ENCODE measurements at places on chromosomes 5 and 9.
A peak's percentile ranks its signal among the peaks of the same experiment; 100 is the strongest.

DNA sequence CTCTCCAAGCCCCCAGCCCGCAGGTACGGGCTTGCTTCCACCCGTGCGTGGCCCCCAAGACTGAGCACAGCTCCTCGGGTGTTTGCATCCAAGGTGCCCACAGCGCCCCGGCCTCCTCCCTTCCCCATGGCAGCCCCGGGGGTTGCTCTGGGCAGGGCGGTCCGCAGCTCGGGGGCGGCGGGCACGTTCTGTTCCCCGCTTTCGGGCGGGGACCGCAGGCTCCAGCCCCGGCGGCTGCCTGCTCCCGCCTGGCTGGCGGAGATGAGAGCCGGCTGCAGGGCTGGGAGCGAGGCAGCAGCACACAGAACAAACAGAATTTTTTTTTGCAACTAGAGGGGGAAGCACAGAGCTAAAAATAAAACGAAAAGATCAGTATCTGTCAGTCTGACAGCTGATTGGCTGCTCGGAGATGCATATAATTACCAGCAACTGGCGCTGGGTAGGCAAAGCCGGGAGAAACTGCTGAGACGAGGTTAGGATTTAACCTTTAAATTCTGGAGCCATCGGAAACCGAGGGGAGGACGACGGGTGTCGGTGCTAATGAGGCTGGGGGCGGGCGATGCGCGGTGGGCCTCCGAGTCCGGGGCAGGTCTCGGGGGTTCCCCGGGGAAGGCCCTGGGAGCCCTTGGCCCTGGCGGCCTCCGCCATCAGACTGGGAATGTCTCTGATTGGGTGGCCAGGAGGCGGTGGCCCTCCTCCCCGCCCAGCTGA is 142.7 kb upstream of the IER5L start:
- DNase-seq = peak; percentile 82

- no peak for DNase-seq
Observed at GRCh38 chr9:134996591-134997530, 79.1 kb upstream of the FCN1 start.

DNA sequence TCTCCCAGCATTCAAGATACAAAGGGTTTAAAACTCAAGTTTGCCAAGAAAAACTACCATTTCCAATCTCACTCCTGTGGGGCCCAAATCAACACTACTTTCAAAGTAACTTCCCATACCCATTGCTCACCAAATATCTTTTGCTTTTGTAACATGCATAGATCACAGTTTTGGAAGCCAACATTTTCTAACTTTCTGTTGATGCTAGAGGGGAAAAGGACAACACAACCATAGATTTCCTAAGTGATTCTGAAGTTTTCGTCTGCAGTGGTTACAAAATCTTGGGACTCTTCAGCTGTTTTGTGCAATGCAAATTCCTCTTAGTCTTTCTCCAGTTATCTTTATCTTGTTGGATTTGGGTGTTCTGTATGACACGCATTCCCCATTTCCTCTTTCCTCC is 94.1 kb upstream of the PAPPA start:
- no peak for DNase-seq

DNA sequence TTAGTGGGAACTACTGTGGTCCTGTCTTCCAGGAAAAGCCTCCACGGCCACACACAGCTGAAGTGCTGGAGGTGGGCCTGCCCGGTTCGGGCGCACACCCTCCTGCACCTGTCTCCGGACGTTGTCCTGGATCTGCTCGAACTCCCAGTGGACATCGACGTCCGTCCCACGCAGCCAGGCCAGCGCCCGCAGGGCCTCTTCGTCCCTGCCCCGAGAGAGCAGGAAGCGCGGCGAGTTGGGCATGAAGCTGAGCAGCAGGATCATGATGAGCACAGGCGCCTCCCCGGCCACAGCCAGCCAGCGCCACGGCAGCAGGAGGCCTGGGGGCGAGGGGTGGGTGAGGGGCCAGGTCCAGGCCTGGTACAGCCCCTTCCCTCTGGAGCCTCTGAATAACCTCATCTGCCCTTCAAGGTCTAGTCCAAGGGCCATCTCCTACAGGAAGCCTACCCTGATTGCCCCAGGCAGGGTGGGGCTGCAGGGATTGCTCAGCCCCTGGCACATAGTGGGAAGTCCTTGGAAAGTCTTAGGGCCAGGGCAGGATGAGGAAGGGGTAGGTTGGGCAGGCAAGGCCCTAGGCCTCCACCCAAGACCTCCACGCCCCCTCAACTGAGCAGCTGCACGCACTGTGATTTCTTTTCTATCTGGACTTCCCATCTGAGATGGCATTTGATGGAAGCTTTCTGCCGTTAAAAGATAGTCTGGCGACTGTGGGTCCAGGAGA is 3.4 kb downstream of the SLC2A6 start:
- no peak for DNase-seq

DNA sequence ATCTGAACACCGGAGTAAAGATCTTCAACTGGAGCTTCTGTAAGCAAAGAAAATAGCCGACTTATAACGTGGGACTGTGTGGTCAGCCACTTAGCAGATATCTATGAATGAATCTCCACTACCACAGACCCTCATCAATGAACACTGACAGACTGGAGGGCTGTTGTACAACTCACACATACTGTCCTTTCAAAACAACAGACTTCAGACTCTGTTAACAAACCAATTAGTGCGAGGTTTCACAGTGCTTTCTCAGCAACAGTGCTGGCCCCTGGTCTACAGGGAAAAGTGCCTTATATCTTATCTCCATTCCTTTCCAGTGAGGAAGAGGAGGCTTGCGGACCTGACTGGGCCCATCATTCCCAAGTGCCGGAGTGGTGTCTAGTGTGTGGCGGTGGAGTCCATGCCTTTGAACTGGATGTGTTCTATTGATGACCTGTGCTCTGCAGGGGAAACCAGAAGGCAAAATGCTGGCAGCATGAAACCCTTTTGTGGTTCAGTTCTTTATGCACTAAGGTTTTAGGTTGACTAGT is 33.8 kb downstream of the TSTD2 start:
- no peak for DNase-seq

GRCh38 chr9:107274953-107275422 is 8.1 kb upstream of the RAD23B start:
- DNase-seq = no peak

- DNase-seq = no peak
Observed at GRCh38 chr9:112654282-112654681, 63.6 kb downstream of the INIP start.

DNA sequence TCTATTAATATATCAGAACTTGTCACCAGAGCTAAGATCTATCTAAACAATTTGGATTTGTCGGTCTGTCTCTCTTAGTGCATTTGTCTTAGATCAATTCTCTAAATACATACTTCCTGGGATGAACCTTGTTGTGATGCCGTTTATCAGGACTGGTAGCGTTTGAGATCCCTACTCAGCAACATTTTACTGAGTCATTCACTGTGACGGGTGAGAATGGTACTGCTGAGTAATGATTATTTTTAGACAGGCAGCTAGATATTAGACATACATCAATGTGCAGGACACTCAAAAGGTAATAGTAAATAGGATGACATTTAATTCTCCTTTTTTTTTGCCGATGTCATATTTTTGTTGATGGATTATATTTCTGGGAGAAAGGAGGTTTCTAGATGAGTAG is 209.0 kb downstream of the CSNK1G3 start:
- DNase-seq = no peak

DNA sequence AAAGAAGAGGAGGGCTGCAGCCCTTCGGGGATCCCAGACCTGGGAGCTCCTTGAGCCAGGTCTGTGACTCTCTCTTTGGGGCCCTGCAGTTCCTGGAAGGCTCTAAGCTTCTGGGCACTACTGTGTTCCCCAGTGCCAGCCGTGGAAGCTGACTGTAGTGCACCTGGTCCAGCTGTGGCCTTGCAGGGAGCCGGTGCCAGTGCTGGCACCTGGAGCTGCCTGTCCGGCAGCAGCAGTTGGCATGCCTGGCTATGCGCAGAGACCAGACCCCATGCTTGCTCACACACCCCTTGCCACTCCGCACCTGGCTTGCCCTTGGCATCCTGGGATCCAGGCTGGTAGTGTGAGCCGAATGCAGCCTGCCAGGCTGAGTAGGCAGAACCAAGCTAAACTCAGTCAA is 91.0 kb upstream of the PUM3 start:
- DNase-seq = no peak

GRCh38 chr9:94767331-94768072 is 41.0 kb downstream of the AOPEP start:
- no peak for DNase-seq

DNA sequence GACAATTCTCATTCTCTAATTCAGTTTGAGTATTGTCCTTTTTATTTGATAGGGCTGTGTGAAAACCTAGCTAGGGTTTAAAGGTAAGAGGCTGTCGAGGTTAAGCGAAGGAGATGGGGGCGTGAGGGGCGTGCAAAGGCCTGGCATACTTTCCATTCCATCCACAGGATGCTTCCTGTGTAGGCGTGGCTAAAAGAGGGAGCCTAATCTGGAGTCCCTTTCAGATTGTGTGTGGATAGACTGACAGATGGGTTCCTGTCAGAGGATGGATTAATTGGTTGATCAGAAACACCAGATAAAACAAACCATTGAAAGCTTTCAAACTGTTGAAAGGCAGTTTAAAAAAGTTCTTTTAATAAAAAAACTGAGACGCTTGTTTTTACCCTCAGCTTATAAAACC is 1.1 kb upstream of the ELL2 start:
- DNase-seq = no peak

DNA sequence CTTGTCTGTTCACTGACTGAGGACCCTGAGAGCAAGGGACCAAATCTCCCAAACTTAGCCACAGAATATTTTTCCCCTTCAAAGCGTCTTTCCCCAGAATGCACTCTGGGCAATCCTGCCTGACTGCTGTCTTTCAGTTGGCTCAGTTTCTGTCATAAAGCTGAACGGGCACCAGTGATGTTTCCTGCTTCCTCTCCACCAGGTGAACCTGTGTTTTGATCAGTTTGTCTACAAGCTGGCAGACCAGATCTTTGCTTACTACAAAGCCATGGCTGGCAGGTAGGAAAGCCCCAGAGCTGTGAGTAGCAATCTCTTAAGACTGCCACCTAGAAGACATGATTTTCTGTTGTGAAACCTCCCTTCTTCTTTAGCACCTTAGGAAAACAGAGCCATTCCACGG is 61.8 kb downstream of the CYFIP2 start:
- no peak for DNase-seq

DNA sequence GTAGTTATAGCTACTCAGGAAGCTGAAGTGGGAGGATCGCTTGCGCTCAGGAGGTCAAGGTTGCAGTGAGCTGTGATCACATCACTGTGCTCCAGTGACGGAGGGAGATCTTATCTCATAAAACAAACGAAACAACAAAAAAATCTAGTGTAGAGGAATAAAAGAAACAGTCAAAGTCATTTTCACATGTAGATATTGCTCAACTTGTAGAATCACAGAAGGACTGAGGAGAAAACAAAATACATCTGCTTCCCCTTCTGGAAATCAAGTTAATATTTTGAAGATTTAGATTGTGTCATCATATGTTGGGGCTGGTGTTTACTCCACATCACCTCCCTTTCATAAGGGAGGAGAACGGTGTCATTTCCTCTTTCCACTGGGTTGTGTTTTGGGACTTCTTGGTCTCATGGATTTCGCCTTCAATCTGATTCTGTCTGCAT is 8.2 kb upstream of the SLC46A2 start:
- no peak for DNase-seq

DNA sequence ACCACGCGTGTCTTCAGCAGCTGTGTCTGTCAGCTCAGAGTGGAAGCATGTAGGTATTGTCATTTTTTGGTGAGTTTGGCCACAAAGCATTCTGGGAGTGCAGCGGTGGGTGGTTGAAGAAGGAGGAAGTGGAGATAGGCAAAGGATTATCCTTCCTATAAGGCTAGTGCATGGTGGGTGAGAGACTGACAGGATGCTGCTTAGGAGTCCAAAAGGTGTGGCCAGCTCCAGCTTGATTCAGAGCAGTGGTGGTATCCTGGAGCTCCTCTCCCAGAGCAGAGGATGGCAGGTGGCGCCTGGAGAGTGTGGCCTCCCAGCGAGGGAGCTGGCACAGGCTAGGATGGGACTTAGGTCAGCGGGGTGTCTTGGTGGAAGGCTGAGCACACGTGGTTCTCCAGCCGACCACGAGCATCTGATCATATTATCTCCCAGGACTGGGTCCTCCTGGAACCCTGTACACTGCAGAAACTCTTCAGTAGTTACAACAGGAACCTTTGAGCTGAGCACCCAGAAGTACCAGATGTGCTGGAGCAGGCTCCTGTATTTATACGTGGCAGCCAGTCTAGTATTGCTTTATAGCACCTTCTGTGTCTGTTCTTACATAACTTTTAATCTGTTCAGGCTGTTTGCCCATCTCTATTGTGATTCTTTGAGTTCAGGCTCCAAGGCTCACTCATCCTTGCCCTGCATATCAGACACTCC is 29.6 kb downstream of the MAML1 start:
- DNase-seq = no peak

- no peak for DNase-seq
Observed at GRCh38 chr9:124206391-124206790, 51.4 kb upstream of the NEK6 start.

GRCh38 chr9:79764374-79764773 is 192.6 kb downstream of the TLE4 start:
- no peak for DNase-seq

DNA sequence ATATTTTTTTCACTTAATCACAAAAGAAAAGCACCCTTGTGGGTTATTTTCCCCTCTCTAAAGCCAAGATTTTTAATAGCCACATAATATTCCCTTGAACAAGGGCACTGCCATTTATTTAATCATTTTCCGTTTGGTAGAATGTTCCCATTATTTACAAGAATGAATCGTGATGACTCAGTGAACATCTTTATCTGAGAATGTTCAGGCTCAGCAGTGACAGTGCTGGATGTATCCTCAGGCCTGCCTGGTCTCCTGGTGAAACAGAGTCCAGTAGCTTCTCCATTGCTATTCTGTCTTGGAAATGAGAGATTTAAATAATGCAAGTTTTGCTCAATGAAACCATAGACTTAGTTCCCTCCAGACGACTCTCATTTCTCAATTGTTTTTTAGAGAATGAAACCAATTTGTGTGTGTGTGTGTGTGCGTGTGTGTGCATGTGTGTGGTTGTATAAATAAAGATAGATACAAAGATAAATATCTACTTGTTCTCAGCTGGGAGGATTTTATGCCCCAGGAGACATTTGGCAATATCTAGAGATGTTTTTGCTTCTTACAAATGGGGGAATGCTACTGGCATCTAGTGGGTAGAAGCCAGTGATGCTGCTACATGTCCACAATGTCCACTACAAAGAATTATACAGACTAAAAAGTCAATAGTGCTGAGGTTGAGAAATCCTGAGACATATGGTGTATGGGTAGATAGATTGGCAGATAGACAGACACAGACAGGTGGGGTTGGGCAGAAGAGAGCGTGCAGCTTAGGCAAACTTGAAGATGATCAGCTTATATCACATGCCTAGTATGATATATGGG is 55.0 kb downstream of the PAPPA start:
- no peak for DNase-seq
